ENCODE measurements at places on chromosomes 5 and 9.

- no peak for DNase-seq
Measured at GRCh38 chr9:127722055-127722745, 6.3 kb downstream of the TTC16 start.

- DNase-seq, result peak; percentile 28
Measured at GRCh38 chr9:128409978-128410377, 10.7 kb upstream of the CERCAM start.

GRCh38 chr9:38389313-38389712 lies 3.2 kb upstream of the ALDH1B1 start:
- DNase-seq, result no peak

GRCh38 chr5:43798740-43799139 lies 195.8 kb downstream of the NNT start:
- DNase-seq, result peak; percentile 19

GRCh38 chr9:72173080-72173479 lies 23.8 kb downstream of the GDA start:
- DNase-seq, result no peak

- peak; percentile 15 for DNase-seq
Measured at GRCh38 chr9:36878986-36879982, 154.8 kb downstream of the PAX5 start.

DNA sequence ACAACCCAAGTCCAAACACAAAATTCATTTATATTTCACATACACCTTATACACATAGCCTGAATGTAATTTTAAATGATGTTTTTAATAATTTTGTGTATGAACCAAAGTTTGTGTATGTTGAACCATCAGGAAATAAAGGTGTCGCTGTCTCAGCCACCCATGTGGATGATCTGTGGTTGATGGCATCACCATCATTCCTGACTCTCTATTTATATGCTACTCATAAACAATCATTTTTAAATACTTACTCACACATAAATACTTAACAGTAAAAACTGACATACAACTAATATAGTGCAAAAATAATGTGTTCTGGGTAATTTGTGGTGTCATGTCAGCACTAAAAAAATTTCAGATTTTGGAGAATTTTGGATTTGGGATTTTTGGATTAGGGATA lies 38.4 kb downstream of the SMC5 start:
- no peak for DNase-seq

DNA sequence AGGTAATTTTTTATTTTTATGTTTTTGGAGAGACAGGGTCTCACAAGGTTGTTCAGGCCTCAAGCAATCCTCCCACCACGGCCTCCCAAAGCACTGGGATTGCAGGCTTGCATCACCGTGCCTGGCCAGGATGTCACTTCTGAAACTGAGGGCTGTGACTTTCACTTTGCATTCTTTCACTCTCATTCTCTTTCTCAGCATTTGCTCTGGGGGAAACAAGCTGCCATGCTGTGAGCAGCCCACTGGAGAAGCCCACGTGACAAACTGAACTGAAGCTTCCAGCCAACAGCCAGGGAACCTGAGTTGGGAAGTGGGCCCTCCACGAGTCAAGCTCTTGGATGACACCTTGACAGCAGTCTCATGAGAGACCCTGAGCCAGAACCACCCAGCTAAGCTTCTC lies 109.4 kb downstream of the C5orf15 start:
- no peak for DNase-seq

GRCh38 chr5:140024928-140025327 lies 18.2 kb downstream of the NRG2 start:
- DNase-seq, result no peak

DNA sequence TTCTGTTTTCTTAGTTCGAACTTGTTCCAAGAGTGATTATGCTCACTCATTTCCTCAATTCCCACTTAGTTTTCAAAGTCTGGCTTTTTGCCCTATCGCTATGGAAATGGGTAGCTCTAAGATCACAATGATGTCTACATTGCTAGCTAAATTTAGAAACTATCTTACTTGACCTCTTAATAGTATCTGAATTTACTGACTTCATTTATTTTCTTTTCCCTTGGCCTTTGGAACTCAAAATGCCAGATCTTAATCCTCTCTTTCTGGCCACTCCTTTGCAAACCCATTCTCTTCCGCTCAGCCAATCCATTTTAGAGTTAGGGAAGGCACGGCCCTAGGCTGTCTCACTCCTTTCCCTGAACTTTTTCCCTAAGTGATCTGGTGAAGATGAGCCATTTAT lies 137.0 kb downstream of the FER start:
- peak; percentile 38 for DNase-seq

- DNase-seq, result peak; percentile 89
Measured at GRCh38 chr9:131755541-131756198, 15.8 kb upstream of the RAPGEF1 start.

GRCh38 chr9:1839909-1840308 lies 175.2 kb upstream of the SMARCA2 start:
- no peak for DNase-seq

GRCh38 chr5:21711866-21712758 lies 1141.0 kb downstream of the CDH12 start:
- DNase-seq, result no peak

- peak; percentile 75 for DNase-seq
Measured at GRCh38 chr5:17203329-17204132, 13.9 kb upstream of the BASP1 start.
